ENCODE measurements at places on chromosomes 12 and 14.

DNA sequence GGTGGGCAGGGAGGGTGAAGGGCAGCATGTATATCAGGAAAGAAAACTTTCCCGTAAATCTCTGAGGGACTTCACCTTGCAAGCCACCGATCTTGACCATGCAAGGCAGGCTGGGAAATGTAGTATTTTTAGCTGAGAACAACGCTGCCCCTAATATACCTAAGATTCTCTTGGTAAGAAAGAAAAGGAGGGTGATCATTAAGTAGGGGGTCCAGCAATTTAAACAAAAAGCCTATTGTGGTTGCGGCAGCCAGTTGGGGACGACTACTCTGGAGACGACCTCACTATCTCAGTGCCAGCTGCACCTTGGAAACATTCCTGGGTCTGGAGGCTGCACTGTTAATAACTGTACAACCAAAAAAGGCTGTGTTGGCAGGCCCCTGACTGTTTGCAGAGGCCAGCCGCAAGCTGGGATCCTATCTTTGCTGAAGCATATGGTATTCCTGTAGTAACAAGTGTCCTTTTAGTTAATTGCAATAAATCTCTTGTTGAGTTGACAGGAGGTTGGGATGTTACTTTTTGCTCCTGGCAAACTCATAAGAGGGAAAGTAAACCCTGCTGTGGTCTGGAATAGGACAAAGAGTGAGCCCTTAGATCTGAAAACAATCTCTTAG is 6.4 kb downstream of the APOLD1 start:
- no peak for DNase-seq

GRCh38 chr14:69154779-69155178 is 1.9 kb upstream of the DCAF5 start:
- no peak for DNase-seq

DNA sequence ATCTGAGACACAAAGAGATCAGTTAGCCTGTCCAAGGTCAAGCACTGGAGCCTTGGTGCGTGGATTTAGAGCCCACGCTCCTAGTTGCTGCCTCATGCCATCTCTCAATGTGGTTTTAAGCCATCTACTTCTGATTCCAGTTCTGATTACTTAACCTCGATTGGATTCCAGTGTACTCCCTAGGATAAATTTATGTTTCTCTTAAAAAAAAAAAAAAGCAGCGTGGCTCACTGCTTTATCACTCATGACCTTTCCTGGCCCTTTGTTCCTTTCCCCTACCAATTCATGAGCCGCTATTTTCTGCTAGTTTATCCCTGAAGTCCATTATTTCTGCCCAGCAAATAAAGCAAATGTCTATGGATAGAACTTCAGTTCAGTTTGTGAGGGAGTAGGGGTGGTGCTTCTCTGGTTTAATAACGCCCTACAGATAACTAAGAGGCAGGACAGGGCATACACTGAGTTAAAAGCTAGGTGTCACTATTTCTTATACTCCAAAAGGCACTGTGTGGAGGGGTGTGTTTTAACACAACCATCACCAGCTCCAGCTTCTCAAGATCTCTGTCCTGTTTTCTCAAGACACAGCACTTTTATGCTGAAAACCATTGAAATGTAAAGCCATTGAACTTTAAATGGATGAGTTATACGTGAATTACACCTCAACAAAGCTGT is 9.8 kb upstream of the PARP11 start:
- DNase-seq = no peak

- no peak for DNase-seq
Observed at GRCh38 chr14:33642080-33642479, 308.8 kb downstream of the EGLN3 start.

DNA sequence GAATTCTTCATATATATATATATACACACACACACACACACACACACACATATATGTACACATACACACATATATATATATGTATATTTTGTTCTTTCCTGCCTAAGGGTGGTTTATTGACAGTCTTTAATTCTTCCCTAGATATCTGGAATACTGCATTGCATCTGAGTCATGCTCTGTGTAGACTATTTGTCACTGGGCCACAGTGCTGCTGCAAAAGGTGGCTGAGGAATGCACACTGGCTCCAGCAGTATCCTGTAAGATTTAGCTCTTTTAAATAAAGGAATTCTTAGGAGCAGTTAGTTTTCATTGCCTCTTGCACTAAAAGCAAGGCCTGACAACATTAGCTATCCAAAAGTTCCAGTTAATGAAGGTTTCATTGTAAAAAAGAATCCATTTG is 200.9 kb downstream of the APAF1 start:
- no peak for DNase-seq

- DNase-seq = no peak
Observed at GRCh38 chr12:42904683-42905418, 315.3 kb upstream of the PRICKLE1 start.

DNA sequence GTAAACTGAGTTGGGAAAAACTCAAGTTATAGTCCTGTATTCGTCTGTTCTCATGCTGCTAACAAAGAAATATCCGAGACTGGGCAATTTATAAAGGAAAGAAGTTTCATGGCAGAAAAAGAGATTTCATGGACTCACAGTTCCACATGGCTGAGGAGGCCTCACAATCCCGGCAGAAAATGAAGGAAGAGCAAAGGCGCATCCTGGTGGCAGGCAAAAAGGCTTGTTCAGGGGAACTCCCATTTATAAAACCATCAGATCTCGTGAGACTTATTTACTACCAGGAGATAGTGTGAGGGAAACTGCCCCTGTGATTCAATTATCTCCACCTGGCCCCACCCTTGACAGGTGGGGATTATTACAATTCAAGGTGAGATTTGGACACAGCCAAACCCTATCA is 292.6 kb upstream of the SYT1 start:
- no peak for DNase-seq

DNA sequence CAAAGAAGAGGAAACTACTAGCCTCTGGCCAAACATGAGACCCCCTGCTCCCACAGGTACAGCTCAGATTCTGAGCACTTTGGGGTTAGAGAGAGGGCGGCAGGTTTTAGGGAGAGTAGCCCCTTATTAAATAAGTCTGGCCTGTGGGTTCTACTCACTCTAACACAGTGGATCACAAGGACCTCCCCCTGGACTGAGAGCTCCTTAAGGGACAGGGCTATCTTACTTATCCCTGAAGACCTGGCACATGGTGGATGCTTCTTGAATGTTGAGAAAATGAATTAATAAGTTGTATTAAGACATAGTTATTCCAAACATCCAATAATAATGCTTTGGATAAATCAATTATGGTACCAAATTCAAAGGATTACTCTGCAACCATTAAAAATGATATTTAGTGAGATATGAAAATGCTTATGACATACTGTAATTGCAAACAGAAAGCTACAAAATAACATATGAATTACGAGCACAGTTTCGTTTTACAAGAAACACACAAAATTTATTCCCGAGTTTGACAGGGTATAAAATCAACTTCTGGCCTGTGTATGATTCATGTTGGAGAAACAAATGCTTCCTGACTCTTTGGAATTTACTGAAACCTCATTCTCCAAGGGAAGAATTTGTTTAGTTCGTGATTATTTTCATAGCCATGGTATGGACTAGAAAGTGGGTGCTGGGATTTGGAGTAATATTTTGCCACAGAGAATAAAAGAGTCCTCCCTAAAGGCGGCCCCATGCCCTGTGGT is 59.3 kb upstream of the BDKRB2 start:
- DNase-seq = no peak

- no peak for DNase-seq
Observed at GRCh38 chr14:67464377-67464776, 24.1 kb downstream of the TMEM229B start.

GRCh38 chr12:128790653-128791373 is 32.9 kb downstream of the SLC15A4 start:
- DNase-seq = no peak

DNA sequence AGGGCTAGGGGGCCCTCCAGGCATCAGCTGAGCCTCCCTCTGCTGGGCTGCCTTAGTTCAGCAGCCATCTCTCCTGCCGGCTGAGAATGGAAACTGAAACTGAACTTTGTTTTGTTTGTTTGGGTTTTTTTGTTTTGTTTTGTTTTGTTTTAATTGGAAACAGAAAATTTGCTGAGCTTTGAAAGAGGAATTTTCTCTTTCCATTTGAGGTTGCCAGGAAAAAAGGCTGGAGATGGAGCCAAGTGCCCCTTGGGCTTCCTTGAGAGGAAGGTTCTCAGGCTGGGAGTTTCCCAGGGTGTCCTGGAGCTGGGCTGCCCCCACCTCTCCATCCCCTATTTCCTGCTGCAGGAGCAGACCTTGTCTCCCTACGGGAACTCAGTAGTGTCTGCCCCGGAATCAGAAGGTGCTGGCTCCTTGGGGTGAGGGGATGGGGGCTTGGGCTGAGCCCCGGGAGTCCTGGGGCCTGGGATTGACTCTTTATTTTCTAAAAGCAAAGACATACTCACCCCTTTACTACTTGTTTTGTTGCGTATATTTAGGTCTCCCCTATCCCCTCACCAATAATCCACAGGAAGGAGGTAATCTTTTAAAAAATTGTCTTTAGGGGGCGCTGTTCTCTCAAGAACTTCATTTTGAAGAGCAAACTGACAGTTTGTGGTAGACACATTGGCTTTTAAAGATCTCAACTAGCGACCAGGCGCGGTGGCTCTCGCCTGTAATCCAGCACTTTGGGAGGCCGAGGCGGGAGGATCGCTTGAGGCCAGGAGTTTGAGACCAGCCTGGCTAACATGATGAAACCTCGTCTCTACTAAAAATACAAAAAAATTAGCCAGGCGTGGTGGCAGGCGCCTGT is 21.3 kb upstream of the OASL start:
- no peak for DNase-seq

DNA sequence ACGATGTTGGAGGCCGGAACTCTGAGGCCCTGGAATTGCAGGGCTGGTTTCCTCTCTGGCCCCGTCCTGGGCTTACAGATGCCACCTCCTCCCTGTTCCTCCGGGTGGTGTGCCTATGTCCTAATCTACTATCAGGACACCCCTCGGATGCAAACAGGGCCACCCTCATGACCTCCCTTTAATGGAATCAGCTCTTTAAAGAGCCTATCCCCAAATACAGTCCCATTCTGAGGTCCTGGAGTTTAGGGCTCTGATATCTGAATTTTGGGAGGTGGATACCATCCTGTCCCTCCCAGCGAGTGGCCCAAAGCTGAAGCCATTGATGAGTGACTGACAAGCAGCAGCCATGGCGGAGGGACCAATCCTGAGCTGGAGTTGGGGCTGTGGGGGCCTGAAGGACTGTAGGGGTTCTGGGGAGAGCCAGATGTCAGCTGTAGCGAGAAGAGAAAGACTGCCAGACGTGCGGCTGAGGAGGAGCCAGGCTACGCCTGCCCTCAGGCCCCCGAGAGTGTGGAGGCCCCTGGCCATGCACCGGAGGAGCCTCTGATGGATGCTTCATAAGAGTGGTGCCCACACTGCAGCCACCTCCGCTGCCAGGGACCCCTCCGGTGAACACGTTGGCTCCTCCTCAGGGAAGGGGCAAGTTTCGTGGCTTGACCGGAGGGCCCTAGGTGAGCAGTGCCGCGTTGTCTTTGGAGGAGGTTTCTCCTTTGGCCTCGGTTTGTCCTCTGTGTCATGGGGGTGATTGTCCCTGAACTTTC is 100.2 kb downstream of the KIF26A start:
- DNase-seq = no peak

DNA sequence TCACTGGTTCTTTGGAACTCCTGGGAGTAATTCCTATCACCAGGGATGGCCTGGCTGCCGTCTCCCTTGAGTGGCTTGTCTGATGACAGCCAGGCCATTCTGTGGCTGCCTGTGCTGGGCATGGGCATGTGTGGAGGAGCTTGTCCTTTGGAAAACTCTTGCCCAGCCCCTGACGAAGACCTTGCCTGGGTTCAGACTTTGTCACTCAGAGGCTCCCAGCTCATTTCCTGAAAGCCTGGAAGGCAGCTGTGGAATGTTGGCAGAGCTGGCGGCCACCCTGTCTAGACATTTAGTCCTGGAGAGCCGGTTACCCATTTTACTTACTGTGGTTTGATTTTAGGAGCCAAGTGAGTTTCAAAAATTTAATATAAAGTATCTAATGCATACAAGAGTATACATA is 34.0 kb downstream of the TUNAR start:
- no peak for DNase-seq

DNA sequence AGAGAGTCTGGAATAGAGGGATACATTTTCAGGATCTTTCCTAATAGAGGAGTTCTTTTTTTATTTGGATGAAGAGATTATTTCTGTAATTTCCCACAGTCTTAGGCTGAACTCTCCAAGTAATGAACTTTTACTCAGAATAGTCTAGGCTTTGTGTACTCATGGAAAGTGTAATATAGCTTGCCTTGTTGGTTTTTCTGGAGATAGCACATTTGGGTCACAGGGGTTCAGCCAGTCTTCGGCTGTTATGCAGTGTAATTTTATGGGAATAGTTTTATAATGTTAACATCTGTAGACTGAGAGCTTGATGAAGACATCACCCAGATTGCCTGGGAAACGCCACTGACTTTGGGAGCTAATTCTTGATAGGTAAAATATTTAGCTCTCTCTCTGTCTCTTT is 450.8 kb downstream of the RAD51B start:
- no peak for DNase-seq

DNA sequence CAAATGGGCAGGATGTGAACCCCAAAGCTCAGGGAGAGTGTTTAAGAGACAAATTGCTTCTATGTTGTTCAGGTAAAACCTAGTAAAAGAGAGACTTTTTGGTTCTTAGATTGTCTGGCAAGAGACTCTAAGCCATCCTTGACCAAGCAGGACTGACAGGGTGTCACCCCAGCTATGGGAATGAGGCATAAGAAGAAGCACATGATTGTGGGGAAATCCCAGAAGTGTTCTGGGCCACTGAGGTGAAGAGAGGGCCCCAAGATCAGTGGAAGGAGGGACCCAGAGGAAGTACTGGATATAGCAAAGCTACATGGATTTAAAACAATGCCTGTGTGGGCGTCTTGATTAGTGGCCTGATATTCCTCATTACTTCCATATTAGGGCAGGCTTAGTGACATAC is 99.0 kb downstream of the SAMD4A start:
- no peak for DNase-seq

- DNase-seq = no peak
Observed at GRCh38 chr12:121009741-121010140, 6.5 kb downstream of the C12orf43 start.

- no peak for DNase-seq
Observed at GRCh38 chr12:92088805-92089204, 56.8 kb downstream of the BTG1 start.

- no peak for DNase-seq
Observed at GRCh38 chr12:75937486-75937885, 94.1 kb downstream of the PHLDA1 start.

DNA sequence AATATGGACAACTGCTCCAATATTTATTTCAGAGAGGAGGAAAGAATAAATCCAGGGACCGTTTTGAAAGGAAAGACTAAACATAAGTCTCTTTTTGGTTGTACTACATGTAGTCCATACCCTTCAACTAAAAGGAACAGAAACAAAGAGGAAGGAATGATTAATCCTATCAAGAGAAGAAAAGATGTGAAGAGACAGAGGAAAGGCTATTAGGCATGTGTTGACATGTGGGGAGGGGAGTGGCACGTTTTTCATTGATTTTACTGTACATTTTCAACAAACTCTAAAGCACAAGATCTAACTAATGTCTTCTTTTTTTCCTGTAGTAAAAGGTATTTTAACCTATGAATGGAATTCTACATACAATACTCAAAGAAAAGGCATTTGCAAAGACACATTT is 85.6 kb downstream of the NAV3 start:
- no peak for DNase-seq

GRCh38 chr12:115482943-115483342 is 794.5 kb downstream of the MED13L start:
- no peak for DNase-seq
